ENCODE measurements at places on chromosomes 7 and 10.
A peak's percentile ranks its signal among the peaks of the same experiment; 100 is the strongest.

DNA sequence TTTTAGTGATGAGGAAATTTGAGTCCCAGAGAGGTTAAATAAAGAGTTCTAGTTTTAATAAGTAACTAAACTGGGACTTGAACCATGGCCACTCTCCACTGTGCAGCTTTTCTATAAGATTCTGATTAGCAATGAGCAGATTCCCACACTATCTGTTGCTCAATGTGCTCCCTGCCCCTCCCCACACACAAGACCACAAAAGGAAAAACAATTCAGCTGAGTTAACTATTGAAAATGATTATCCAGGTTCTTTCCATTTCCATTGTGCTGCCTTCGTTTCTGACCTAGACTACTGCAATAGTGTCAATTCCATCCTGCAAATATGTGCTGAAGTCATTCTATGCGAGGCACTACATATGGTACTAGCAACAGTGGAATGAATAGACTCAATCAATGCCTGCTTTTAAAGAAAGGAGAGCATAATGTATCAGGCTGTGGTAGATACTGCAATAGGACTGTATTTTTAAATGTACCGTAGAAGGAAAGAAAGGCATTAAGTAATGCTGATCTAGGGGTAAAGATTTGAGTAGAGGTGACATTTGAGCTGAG is 97.0 kb downstream of the SEMA3C start:
- no peak for DNase-seq

GRCh38 chr10:73647211-73647874 is 6.1 kb upstream of the MYOZ1 start:
- no peak for DNase-seq

- DNase-seq = no peak
Observed at GRCh38 chr7:155863721-155864151, 51.5 kb upstream of the SHH start.

GRCh38 chr7:55130395-55131141 is 111.8 kb downstream of the EGFR start:
- DNase-seq = no peak

DNA sequence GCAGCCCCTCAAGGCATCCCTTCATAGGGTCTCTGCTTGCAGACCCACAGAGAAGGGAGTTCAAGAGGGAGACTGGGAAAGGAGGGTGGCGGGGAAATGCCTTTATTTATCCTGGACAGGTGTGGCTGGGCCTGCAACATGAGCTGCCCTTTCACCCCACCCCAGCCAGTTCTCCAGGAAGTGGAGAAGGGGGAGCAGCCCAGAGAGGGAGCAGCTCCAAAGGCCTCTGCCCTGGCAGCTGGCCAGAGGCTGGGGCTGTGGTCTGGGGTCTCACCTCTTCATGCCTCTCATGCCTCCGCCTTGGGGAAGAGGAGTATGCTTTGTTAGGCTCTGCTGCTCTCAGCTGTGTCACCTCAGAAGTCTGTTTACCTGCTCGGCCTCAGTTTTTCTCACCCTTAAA is 3.1 kb downstream of the LDB3 start:
- no peak for DNase-seq

GRCh38 chr10:21675157-21675796 is 141.2 kb downstream of the MLLT10 start:
- peak; percentile 11 for DNase-seq

DNA sequence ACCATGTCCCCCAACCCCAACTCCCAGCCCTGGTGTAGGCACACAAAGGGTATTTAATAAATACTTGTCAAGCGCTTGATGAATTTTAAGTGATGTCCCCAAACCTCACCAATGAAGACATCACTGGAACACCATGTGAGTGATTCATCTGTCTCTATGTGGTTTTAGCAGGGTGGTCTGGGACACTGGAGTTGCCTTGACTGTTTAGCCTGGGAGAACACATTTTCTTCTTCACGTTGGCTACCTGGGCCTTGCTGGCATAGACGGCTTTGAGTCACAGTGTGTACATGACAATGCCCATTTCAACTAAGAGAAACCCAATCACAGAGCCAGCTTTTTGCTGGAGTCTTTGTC is 24.8 kb upstream of the SHH start:
- no peak for DNase-seq

DNA sequence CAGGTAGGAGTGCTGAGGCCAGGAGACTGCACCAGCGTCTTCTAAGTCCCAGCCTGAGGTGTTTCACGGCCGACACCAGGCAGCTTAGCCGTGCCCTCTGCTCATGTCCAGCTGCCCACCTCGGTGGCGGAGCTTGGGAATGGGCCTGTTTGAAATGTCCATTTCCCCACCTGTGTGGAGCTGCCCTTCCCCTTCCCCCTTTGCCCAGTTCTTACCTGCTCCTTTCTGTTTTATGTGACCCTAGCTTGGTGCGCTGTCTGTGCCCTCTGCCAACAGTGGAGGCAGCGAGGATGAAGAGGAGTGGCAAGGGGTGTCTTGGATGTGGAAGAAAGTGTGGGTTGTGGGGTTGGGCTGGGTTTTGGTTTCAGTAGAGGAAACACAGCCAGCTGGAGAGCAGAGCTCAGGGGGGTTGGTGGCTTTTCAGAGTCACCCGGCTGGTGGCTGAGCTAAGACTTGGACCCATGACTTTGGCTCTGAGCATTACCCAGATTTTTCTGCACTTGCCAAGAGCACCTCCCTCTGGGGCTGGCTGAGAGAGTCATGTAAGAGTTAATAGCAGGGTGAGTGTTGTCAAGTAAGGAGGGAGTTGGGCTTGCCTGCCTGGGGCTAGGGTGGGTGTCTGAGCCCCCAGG is 37.4 kb downstream of the GBX1 start:
- no peak for DNase-seq

- no peak for DNase-seq
Observed at GRCh38 chr7:139078399-139078798, 31.1 kb downstream of the ZC3HAV1 start.

- DNase-seq = peak; percentile 60
Observed at GRCh38 chr10:31759124-31759798, 169.4 kb downstream of the ARHGAP12 start.

DNA sequence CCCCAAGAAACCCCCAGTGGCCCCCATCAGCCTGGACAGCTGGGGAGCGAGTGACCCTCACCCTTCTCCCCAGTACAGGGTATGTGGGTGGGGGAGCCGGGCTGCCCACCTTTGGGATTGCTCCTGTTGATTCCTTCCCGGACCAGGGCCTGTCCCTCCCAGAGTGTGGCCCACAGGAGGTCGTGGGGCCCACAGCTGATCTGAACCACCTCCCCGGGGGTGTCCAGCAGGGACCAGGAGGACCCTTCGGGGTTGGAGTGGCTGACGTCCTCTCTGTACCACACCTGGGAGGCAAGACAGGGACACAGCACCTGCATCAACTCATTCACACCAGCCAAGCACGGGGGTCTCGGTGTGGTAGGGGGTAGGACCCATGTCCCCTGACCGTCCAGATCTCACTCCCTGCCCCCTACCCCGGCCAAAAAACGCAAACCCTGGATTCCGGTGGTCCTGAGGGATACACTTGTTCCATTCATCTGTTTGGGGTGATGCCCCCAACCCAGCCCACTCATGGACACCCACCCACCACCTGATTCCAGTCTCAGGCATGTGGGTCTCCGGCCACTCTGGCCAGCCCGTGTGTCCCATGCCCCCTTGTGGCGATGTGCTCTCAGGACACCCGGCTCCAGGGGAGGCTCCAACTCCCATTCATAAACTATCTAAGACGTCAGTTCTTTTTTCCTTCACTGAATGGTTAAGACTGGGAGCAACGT is 10.9 kb downstream of the TECPR1 start:
- DNase-seq = peak; percentile 25

- DNase-seq = no peak
Observed at GRCh38 chr10:112491144-112491543, 44.1 kb downstream of the VTI1A start.

DNA sequence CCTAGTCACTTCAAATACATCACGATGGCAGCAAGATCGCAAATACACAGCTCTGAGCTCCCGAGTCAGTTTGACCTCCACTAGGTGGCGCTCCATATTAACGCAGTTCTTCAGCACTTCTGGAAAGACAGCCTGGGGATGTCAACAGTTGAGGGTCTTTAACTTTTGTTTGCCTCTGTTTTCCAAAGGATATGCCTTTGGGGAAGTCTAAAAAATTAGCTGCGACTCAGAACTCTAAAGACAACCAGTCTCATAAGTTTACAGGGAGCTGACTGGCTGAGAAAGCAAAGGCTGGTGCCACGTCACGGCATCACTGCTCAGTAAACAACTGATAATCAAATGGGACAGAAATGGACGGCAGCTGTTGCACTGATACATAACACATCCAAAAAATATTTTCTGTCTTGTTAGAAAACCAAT is 458.8 kb downstream of the SORCS1 start:
- peak; percentile 5 for DNase-seq

All from stimulated activated CD4-positive, alpha-beta T cell treated with anti-CD3 and anti-CD28 coated beads, Interleukin-12 subunit alpha, Interleukin-12 subunit beta, amount 100 ng/mL, for 4 hours (primary cell).